Panc1 (cell line): ENCODE measurements at places on chromosomes 3 and 15.

DNA sequence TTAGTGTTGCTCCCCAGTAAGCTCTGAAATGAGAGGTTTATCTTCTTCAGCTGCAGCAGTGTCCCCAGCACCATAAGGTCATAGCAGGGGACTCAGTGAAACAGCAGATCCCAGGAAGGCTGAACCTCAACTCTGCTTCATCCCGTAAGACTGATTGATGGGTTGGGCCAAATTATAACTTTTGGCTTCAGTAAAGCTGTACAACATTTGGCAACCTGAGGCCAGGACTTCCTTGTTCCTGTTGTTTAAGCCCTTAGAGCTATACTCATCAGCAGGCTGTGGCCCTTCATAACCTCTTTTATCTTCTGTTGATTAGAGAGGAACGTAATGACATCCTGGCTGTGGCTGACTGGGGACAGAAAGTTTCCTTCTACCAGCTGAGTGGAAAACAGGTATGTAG, 29.0 kb downstream of the IFT122 start:
- no peak for DNase-seq

DNA sequence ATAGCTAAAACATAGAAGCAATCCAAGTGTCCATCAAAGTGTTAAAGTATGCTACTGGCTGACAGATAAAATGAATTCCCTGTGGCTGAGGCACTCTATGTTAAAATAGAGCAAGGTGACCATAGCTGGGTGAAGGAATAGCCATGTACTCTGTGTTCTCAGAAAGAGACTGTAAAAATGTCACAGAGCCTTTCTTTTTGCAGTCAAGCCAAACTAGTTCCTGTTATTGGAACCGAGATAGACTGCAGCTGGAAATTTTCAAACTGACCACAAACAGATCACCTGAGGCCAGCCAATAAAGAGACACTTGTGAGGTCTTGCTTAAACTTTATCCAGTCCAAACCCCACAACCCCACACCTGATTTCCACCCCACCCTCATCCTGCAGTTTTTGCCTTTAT, 422.8 kb upstream of the NAALADL2 start:
- no peak for DNase-seq

DNA sequence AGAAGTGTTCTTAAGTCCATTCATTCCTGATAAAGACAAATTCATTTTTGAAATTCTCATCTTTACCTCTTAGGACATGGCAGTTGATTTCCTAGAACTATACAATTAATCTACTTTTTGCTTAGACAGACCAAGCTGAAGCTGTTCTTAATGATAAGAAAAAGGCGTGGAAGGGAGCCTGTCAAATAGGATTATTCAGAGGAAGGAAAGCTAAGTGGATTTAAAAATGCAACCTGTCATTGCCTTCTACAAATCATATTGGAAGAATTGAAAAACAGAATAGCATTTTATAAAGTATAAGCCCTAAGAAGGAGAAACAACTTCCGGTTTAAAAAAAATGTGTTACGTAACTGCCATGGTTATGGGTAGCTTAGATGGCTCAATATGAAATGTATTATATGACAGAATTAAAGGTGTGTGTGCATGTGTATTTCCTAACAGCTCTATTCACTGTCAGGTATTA, 81.2 kb upstream of the RAP2B start:
- DNase-seq, result no peak

GRCh38 chr3:183506674-183507320, 48.7 kb downstream of the KLHL6 start:
- no peak for DNase-seq

DNA sequence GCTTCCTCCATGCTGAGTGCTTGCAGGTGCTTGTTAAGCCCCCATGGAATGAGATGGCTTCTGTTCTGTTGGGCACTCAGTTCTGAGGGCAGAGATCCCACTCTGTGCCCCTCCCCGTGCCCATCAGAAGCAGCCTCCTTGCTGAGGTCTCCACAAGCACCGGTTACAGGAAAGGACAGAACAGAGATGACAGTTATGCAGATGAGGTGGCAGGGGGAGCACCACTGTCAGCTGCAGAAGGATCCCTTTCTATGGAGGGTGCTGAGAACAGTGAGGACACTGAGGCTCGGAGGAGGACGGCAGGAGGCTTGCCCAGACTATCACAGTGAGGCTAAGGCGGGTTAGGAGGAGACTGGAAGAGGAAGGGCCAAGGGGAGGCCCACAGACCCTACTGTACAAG, 12.4 kb downstream of the CACNA2D2 start:
- no peak for DNase-seq

DNA sequence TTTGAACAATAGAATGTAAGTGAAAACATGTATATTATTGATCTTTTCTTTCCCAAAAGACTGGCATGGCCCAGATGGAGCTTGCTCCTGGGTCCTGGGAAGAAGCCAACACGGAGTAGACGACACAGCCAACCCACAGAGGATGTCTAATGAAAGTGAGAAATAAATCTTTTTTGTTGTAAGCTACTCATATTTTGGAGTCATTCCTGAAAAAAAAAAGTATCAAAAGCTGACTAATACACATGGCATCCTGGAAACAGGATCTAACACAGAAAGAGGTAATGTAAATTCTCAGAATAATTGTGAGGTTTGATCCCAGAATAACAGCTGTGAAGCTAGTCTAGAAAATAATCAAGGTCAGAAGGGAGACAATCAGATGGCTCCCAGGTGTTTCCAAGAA, 12.6 kb upstream of the FRMD5 start:
- DNase-seq, result no peak

DNA sequence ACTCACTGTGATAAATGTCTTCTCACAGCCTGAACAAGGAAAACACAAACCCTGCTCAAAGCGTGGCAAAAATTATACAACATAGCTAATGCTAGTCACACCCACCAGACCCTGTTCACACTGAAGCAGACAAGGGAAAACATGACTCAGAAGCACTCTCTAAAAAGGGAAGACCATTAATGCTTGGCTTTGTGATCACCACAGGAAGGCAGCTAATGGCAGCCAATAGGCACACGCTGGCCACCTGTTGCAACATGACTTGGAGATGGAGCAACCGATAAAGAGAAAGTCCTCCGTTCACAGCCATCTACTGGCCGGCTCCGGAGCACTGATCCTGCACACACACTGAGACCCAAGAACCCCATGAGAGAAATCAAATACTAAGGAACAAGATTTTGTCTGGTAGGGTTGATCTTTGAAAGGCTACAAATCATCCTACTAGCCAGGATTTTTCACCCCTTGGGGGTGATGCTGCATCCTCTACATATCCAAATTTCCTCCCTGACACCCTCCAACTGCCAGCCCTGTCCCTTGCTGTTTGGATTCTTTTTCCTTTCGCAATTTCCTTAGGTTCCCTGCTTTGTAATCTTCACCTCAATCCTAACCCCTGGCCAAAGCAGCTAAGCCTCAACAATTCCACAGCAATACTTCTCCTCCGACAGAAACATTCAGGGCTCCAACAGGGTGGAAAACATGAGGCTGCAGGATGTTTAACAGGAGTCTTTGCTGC, 3.2 kb downstream of the ZXDC start:
- DNase-seq, result no peak

DNA sequence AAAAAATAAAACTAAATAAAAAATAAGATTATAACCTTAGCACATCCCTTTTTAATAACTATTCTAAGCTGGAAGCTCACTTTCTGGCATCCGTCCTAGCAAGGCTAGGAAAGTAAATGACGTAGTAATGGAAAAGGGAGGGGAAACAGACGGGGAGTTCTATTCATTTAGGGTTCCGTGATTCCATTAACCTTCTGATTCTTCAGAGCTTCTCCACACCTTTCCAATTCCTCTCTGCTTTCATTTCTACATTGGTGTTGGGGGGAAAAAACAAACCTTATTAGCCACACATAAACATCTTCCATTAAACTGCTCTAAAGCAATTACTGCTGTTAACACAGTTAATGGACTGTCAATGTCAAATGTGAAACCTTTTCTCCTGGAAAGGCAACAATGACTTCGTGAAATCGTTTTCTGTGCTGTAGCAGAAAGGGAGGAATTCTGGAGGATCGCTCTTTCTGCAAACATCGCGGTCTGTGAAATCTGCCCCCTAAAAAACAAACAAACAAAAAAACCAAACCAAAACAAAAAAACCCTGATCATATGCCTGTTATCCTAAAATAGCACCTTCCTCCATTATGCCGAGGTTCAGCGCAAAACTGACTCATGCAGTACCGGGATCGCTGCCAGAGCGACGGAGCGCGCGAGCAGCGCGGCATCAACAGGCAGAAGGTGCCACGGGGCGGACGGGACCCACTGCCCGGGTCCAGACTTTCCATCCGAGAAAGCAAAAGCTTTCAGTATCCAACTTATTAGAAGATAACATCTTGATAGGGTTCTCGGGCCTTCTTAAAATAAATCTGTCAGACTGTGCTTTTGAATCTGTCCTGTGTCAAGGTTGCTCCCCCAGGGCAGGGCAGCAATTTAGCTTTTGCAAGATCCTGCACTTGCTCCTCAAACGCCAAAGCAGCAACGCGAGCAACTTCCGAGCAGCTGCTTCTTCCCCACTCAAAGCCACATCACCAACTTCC, 156.2 kb downstream of the FGF12 start:
- peak; percentile 17 for DNase-seq

GRCh38 chr3:153626158-153626557, 464.1 kb downstream of the RAP2B start:
- DNase-seq, result no peak

DNA sequence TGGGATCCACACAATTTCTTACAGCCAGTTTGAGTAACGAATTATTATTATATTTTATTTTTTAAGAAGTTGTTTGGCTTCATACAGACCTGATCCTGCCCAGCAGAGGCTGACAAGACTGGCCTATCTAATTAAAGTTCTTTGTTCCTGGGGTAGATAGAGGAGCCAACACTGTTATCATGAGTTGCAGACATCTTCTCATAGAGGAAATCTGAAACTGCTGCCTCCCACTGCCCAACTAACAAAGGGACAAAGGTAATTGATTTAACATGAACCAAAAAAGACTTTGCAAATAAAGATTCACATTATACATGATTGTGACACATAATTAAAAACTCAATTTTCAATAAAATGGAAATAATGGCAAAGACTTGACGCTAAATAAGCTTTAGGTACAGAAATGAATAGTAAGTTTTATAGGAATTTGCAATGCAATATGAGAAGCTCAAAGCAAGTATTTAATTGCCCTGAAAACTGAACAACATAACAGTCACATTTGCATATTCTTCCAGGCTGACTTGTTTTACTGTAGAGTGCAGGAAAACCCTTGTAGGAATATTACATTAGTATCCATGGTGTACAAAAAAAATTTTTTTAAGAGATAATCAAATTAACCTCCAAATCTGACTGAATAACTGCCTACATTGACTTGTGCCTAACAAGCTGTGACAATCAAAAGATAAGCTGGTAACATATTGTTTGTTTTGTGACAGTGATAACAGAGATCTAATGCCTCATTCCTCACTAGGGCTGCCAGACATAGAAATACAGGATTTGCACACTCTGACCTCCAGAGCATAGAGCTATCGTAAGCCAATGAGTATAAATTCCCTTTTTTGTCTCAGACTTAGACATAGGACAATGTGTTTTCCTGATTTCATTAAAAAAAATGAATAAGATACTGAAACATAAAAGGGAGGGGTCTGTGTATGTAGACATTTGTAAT, 273.2 kb downstream of the MFSD1 start:
- no peak for DNase-seq

DNA sequence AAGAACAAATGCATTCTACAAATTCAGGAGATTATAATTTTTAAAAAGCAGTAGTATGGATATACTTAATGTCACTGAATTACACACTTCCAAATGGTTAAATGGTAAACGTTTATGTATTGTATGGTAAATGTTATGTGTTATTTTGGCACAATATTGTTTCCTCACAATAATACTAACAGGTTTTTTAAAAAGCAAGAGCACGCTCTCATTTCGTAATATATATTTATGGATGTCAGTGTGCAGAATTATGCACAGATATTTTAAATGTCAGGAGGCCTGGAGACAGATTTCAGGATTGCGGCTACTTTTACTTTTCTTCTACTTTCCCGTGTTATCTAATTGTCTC, 533 bp downstream of the ZNF445 start:
- DNase-seq, result no peak

GRCh38 chr3:127209155-127209839, 16.4 kb downstream of the PRR23E start:
- no peak for DNase-seq

DNA sequence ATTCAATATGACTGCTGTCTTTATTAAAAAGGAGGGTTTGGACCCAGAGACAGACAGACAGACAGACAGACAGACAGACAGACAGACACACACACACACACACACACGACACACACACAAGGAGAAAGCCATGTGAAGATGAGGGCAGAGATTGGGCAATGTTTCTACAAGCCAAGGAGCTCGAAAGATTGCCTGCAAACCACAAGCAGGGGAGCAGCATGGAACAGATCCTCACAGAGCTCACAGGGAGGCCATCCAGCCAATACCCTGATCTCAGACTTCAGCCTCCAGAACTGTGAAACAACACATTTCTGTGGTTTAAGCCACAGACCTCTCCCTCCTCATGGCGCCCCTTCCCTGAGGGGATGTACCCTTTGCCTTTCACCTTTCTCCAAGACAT, 35.8 kb upstream of the ABHD2 start:
- DNase-seq, result no peak

- DNase-seq, result no peak
Measured at GRCh38 chr3:79263423-79263822, 504.4 kb downstream of the ROBO1 start.

GRCh38 chr15:96790004-96790403, 459.5 kb downstream of the NR2F2 start:
- no peak for DNase-seq

- DNase-seq, result no peak
Measured at GRCh38 chr3:139548801-139549200, 9.3 kb upstream of the RBP1 start.

DNA sequence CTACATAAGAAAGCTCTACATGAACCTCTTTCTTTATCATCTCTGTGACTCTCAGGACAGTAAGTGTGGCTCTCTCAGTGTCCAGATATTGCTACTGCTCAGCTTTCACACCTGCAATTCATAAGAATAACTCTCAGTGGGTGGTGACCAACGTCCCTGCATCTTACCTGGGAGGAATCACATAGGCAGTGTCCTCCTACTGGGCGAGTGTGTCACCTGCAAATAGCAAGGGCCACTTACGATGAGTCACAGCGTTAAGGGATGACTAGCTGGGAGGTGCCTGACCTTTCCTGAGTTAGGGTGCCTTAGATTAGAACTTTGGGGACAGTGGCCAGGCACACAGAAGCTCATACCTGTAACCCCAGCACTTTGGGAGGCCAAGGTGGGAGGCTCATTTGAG, 90.8 kb upstream of the C3orf80 start:
- no peak for DNase-seq

DNA sequence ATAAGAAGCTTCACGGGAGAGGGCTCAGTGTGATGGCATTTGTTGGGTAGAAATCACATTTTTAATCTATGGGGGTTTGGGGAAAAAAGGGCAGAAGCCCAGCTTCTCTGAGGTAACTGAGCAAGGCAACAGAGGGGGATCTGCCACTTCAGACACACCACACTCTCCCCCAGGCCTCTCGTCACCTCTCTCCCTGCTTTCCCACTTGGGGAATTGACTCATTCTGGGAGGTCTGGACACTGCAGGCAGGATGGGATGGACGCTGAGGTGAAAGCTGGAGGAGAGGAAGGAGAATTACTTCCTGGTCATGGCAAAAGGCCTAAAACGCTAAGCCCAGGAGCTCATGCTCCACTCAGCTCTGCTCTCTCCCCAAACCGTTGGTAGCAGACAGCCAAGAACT, 33.2 kb downstream of the MYO5C start:
- no peak for DNase-seq

GRCh38 chr3:110332629-110333028, 739.0 kb upstream of the NECTIN3 start:
- no peak for DNase-seq
